T-helper 1 cell (primary cell): ENCODE measurements at places on chromosomes 2 and 18.

GRCh38 chr2:236820763-236821344 lies 251.2 kb downstream of the ACKR3 start:
- no peak for DNase-seq

DNA sequence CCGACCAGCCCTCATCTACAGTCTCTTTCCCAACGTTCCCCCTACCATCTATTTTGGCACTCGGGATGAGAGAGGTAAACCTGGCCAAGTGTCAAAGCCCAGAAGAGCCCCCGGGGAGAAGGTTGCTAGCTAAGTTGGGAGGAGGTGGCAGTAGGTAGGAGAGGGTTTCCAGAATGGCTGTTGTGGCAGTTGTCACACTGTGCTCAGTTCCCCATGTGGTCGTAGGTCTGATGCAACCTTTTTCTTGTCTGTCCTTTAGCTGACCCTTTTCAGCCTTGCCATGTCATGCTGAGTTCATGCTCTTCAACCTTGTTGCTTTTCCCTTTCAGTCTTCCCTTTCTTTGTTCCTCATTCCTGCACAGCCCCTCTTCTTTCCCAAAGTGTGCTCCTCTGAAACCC lies 34.5 kb downstream of the TTLL4 start:
- DNase-seq, result no peak

DNA sequence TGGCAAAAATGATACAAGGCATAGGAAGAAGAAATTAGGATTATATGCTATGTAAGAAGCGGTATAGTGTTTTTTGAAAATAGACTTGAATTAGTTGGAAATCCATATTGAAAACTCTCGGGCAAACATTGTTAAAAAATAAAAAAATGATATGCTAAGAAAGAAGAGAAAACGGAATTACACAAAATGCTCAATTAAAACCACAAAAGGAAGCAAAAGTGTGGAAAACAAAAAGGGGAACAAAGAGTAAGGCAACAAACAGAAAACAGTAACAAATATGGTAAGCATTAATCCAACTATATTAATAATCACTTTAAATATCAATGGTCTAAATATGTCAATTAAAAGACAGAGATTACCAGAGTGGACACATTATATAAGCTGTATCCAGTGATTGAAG lies 58.4 kb downstream of the TXNL1 start:
- DNase-seq, result no peak

DNA sequence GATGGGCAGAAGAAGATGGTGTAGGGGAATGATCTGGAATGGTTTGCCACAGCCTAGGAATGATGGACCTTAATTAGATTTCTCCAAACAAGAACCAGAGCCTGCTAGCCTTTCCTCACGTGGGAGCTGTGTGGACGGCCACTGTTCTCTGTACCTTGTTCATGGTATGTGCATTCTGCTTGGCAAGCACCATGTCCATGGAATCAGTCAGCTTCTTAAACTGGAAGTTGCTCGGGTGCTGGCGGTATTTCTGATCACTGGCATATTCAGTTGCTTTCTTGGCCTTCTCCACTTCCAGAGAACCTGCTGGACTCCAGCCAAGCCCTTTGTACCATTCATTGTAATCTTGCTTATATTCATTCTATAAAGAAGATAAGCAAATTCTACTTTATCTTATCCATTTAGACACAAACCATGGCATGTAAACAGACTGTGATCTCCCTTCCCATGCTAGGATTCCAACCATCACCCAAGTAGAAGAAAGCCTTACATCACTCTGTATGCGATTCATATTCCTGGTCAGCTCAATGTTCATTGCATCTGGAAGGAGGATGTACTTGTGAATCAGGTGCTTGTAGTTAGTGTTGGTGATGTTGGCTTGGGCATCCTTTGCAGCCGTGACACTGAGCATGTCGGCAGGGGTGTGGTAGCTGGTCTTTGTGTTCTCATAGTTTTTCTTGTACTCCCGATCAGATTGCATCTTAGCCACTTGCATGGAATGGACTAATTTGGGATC lies 78.4 kb downstream of the NEB start:
- no peak for DNase-seq

DNA sequence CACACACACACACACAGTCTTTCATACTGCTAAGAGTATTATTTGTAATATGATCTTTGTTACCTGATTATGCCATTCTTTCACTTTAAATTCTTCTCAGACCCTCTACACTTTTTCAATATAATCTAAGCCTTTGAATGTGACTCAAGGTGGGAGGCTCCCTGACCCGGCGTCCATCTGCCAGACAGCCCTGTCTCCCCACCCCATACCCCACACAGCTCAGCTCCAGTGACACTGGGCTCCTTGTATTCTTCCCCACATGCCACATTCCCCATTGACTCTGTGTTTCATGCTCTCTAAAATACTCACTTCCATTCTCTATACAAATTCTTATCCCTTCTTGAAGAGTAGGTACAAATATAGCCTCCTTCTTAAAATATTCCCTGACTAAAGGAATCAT lies 442.2 kb downstream of the TGIF1 start:
- DNase-seq, result no peak

DNA sequence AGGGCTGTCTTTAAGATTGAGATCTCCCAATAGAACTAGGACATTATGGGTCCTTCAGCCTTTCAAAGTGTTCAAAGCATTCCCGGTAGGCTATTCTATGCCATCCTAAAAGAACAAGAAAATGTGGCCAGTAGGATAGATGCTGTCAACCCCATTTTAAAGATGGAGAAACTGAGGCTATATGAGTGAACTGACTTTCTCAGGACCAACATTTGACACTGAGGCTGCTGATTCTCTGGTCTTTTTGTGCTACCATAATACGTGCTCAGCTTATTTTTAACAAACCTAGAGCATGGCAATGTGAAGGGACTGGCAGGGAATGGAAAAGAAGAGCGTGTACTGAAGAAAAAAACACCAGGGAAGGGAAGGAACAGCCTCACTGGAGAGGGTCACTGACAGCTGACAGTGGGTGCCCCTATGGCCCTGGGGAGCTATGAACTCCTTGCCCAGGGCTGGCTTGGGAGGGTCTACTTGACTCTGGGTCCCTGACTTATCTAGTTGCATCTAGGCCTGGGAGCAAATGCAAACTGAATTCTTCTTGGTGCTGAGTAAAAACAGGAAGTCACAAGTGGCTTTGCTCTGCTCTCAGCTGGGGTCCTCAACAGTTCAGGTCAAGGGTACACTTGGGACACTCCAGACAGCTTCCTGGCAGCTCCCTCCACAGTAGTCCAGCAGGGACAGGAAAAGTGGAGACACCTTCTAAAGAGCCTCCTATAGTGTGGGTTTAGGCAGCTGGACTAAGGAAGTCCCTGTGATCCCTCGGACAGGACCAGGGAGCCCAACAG lies 2.3 kb downstream of the CYRIA start:
- DNase-seq, result no peak

DNA sequence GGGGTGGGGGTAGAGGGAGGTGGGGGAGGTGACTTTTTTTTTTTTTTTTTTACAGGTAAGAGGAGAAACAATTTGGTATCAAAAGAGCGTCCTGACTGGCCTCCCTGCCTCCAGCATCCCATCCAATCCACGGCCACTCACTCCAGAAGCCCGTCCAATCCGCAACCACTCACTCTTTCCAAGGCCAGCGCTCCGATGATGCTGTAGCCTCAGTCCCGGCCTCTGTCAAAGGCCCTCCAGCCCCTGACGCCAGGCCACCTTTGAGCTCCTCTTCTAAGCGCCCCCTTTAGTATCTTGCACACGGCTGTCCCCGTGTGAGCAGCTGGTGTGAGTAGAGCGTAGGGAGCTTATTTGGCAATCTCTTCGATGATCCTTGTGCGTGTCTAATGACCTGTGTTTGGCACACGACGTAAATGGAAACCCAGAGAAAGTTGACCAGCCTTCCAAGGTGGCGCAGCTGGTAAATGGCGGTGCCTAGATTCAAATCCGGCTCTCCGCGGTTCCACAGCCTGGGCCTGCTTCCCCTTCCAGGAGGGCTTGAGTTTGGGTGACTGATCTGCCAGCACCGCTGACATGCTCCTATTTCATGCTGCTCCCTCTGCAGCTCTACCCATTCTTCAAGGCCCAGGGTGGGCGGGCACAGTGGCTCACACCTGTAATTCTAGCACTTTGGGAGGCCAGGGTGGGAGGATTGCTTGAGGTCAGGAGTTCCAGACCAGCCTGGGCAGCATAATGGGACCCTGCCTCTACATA lies 23.8 kb upstream of the PXDN start:
- DNase-seq, result no peak

- no peak for DNase-seq
Measured at GRCh38 chr18:54772056-54772455, 56.2 kb upstream of the RAB27B start.

GRCh38 chr2:177201919-177202346 lies 10.7 kb upstream of the HNRNPA3 start:
- no peak for DNase-seq

DNA sequence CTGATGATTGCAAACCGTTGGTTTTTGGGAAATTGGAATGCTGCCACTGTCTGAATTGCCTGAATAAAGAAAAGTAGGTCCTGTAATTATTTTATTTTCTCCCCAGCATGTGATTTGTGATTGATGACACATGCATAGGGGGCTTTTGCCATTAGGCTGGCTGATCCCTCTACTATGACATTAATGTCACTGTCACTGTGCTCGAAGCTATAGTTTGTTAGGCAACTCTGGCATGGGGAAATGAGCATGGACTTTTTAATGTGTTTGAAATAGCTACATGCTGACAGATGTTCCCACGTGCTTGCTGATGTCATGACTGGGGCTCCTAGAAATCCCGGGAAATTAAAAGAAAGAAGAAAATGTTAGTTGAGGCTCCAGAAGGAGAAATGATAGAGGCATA lies 99.1 kb downstream of the HRH4 start:
- DNase-seq, result no peak

GRCh38 chr2:73993376-73993775 lies 8.7 kb downstream of the TET3 start:
- DNase-seq, result no peak

GRCh38 chr18:64851726-64852125 lies 702.8 kb upstream of the LINC00305 start:
- DNase-seq, result no peak

DNA sequence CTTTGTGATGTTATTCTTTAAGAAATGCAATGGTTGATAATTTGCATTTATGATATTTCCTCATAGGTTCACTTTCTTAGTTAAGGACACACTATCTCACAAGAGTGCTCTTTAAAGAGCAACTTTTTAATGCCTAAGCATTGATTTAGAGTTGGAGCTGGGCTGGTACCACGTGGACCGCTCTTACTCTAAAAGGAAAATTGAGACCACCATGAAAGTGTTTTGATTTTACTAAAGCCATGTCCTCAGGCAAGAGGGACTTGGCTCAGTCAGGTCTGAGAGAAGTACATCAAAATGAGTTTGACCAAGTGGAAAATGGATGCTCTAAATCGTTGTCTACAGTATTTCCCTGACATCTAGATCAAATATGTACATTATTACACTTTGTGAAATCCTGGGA lies 302.4 kb downstream of the LRRTM1 start:
- no peak for DNase-seq

DNA sequence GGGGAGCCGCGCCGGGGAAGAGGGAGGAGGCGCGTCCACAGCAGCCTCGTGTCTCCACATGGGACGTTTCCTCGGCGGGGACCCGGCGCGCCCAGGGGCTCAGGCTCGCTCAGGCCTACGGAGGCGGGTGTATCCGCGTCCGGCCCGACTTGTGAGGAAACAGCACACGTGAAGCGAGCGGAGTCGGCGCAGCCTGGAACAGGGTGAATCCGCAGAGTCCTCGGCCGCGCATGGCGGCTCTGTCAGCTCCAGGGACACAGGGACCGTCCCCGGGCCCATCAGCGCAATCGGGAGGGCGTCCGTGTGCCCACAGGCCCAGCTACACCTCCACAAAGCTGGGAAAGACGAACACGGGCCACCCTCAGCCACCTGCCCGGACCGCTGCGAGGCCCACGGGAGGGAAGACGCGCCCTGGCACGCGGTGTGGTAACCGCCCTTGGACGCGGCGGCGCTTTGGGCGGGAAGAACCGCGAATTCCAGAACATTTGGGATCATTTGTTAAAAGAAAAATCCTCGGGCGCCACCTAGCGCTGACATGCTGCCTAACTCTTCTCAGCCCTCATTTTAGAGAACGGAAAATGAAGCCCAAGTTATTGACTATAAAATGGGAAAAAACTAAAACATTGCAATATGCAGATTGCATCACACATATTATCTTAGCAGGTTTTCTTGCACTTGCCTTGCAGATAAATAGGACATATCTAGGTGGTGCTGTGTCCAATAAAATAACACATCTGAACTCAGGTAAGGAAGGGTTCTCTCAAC lies 40.4 kb downstream of the TMEM18 start:
- peak; percentile 34 for DNase-seq

GRCh38 chr2:233082931-233083755 lies 23.0 kb downstream of the INPP5D start:
- no peak for DNase-seq
